RKO (cell line): ENCODE measurements at places on chromosomes 5 and 9.

GRCh38 chr5:157126-157715, 34.1 kb upstream of the LRRC14B start:
- no peak for DNase-seq

DNA sequence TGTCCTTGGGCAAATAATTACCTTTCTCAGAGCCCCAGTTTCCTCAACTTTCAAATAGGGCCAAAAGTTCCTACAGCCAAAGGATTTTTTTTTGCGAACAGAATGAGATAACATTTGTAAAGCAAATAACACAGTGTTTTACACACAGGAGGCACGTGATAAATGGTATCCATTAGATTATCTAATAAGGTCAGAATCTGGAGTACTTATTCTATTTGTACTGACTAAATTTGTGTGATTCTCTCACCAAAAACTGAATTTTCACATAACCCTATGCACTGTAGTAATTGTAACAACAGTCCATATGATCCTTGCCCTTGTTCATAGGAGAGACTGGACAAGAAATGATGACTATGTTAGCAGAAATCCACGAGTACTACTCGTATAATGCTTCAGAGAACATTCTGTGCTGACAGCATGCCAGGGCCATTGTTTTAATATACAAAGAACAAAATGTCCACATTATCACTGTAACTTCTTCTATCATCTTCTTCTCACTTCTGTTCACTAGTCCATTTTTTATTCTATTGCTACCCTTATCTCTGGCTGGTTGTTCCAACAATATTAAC, 13.9 kb upstream of the FEM1C start:
- no peak for DNase-seq

DNA sequence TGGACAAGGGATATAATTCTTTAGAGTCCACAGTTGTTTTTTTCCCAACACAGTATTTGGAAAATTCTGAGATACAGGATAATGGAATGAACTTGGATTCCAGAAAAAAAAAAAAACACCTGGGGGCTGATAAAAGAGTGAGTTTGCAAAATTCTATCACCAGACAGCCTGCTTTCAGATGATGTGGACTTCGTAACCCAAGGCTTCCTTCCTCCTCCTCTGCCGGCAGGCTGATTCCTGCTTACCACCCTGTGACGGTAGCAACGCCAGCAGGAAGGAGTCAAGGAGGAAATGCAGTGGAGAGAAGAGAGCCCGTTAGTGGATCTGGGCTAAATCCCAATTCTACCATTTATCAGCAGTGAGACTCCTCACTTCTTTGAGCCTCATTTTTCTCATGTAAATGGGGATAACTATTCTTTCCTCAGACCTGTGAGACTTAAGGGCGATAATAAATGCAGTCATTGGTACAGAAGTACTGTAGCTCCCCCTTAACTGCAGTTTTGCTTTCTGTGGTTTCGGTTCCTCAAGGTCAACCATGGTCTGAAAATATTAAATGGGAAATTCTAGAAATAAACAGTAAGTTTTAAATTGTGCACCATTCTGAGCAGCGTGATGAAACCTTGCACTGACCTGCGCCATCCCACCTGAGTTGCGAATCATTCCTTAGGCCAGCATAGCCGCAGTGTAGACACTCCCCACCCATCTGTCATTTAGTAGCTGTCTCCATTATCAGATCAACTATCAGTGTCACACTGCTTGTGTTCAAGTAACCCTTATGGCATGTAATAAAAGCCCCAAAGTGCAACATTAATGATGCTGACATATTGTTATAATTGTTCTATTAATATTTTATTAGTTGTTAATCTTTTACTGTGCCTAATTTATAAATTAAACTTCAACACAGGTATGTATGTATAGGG, 71.4 kb downstream of the DCP2 start:
- no peak for DNase-seq

DNA sequence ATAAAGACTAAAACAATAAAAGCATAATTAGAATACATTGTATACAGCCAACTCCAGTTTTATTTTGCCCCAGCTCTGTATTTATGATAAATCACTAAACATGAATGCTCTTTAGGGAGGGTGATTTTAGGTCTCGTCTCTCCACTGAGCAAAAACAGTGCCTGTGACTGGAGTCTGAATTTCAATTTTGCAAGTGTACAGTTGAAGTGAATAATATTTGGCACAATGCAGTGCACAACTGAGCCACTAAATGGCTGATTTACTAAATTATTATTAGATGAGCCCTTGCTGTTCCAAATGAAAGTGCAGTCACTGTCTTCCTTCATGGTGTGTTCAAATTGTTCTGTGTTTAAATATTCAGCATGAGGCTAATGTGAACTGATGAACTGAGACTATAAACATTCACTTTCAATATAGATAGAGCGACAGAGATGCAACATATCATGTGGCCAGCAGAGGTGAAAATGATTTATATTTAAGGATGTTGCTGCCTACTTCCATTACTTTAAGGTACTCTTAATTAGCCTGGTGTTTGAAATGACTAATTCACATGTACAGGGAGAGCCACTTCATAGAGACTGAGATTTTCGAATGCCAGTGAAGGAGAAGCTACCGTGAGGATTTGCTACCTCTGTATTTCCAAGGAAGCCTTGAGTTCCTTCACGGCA, 375.1 kb downstream of the EBF1 start:
- no peak for DNase-seq

DNA sequence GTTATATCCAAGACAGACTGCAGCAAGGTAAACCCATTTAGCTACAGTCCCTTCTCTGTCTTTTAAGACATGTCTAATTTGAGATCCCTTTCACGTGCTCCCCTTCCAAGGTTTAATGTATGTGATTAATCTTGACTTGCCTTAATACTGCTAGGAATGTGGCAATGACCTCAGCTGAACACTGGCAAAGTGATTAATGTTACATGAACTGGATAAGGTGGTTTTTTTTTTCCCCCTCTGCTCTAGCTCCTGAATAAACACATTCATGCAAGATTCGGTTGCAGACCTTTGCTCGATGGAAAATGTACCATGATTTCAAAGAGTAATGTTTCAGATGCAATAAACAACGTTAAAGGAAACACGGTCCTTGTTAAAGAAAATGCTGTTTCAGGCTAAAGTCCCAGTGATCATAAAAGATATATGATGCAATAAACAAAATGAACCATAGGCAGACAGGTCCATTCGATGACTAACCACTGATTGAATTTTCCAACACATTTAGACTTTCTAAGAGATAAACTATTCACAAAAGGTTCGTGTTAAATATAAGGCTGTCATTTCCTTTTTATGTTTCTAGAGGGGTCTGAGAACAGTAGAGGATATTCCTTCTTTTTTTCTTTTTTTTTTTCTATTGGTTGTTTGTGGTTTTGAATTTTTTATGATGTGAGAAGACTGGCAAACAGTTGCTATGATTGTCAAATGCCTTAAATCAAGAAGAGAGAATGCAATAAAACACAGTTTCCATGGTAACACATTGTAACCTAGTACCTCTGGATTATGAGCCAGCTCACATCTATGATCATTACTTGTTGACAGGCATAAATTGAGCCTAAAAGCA, 44.7 kb upstream of the ZNF608 start:
- no peak for DNase-seq

DNA sequence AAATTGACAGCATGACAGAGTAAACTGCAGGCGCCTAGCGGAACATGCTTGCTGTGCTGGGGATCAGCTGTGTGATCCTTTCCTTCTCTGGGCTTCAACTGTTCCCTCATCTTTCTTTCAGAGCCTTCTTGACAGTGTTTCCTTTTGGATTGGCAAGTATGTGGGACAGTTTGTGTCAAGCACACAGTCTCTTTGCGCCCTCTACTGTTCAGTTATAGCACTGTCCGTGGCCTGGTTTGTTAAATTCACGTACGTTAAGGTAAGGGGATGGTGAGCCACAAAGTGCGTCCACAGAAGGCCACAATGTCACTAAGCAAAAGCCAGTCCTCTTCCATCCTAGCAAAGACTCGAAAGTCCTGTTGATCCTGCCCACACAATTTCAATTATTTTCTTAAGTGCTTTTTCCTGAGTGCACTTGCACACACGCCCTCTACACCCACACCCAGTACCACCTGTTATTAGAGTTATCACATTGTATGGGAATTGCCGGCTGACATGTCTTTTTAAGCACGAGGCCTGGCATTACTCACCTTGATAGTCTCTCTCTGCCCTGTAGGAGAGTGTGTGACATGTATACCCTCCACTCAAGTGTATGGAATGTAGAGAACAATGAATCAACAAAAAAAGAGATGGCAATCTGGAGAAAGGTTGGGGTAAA, 22.5 kb upstream of the PTPN3 start:
- DNase-seq, result peak; percentile 80

DNA sequence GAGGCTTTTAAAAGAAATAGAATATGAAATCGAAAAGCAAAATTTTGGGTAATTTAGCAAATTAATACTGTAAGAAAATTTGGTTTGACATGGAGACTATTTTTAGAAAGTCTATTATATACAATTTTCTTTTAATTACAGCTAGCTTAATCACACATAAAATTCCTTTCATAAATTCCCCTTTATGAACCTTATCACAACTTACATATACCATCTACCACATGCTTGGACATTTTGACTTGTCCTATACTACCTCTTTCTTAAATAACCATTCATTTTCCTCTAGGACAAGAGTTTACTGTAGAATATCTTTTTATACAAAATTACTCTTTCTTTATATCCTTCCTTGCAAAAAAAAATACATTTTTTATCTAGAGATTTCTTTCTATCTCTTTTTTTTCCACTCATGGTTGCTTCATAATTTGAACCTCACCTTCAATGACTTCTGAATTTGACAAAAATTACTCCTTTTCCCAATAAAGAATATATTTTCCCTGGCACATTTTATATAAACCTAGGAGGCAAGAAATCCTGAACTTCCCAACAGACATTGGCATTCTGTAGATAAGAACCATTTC, 34.0 kb upstream of the SYK start:
- peak; percentile 18 for DNase-seq

- DNase-seq, result no peak
These were observed 12.6 kb upstream of the FYB1 start for GRCh38 chr5:39231705-39232525.
